Activated CD8-positive, alpha-beta memory T cell treated with anti-CD3 and anti-CD28 coated beads for 1 hour (primary cell): ENCODE measurements at places on chromosomes 1 and 21.
A peak's percentile ranks its signal among the peaks of the same experiment; 100 is the strongest.

- no peak for DNase-seq
Measured at GRCh38 chr1:1273209-1273511, 494 bp downstream of the UBE2J2 start.

GRCh38 chr21:25908495-25908894 is 173.7 kb downstream of the GABPA start:
- DNase-seq = no peak

GRCh38 chr1:239677362-239677761 is 291.0 kb downstream of the CHRM3 start:
- no peak for DNase-seq

DNA sequence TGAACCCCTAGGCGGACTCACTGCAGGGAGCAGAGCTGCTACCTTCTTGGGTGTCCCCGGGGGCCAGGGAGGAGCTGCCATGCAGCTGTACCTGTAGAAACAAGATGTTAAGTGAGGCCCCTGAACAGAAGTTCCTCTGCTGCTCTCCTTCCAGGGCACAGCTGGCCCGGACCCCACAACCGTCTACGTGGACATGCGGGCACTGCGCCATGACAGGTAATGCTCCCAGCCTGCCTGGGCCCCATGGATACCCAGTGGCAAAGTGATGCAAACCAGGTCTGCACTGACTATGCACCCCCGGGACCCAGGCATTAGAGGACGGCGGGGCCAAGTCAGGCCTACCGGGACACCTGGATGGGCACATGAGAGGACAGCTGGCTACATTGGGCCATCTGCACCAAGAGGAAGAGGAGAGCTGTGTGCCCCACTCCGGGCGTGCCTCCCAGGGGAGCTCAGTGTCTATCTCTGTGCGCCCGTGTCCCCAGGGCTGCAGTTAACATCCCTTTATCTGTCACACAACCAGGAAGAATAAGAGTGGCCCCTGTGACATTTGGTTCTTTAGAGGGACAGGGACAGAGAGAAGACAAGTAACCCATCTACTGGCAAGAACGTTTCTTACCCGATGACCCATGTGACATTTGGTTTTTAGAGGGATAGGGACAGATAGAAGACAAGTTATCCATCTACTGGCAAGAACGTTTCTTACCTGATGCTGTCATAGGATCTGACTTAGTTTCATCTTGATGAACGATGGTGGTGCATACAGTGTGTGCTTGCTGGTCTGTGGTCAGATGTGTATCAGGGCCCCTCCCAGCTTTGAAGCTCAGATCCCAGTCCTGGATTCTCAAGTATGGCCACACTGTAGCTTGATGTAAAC is 44.1 kb downstream of the S100B start:
- DNase-seq = no peak

DNA sequence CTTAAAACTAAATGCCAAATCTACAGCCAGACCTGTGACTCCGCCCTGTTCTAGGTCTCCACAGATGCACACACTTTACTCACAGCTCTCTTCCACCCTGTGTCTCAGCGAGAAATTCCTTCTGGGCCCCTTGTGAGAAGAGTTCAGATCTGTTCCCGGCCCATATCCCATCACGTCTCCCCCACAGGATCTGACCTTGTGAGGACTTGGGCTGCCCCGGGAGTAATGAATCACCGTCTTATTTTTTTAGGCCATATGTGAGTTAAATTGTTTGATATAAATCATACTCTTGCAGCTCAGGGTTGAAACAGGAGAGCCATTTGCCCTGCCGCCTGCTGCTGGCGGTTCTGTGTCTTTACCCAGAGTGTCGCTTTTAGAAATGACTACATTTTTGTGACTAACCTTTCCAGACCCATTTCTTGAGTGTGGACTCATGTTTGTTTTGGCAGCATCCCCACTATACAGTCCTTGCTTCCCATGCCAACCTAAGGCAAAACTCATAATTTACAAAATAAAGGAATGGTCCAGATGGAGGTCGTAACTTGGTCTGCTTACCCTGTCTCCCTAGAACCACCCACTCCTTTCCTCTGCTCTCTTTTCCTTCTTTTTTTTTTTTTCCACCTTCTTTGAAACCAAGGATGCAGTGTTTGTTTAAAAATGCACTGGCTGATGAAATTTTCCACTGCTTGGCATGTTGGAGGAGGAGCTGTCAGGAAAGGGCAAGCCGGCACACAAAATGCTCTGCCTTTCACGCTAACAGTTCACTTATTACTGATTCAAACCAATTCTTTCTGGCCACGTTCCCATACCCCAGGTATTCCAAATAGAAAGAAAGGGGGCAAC is 98.0 kb upstream of the C1orf105 start:
- DNase-seq = no peak

- DNase-seq = no peak
Measured at GRCh38 chr1:240526312-240526711, 85.6 kb downstream of the GREM2 start.

GRCh38 chr1:198352975-198353695 is 187.3 kb downstream of the ATP6V1G3 start:
- DNase-seq = no peak

DNA sequence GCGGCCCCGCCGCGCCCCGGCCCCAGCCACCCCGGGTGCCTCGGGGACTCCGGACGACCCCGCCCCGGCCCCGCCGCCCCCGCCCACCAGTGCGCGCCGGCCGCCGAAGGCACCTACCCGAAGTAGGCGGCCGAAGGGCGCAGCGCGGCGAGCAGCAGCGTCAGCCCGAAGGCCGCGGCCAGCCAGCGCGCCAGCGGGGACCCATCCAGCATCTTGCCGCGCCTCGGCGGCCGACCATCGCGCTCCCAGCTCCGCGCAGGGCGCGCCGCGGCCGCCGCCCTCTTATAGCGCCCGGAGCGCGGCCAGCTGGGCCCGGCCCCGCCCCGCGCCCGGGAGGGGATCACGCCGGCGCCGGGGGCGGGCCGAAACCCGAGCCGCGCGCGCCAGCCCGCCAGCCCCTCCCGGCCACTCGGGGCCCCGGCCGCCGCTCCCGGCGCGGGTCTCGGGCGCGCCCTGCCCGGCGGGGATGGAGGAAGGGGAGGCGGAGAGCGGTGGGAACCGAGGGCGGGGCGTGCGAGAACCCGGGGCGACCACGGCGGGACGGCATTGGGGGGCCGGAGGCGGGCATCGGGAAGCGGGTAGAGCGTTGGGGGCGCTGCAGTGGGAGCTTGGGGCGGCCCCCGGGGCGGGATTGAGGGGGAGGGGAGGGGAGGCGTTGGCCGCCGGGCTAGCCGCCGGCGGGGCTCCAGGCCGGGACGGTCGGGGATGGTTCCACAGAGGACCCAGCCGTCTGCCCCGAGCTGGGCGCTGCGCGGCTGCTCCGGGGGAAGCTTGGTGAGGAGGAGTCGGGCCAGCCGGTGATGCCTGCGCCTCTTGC is at the start of gene WNT9A:
WNT9A (minus strand) TSS at position 257 of the 817 bp plus-strand sequence; CDS start at position 212, 45 bp downstream.
- no peak for DNase-seq

- peak; percentile 67 for DNase-seq
Measured at GRCh38 chr1:234963180-234963903, 165.3 kb downstream of the TOMM20 start.

DNA sequence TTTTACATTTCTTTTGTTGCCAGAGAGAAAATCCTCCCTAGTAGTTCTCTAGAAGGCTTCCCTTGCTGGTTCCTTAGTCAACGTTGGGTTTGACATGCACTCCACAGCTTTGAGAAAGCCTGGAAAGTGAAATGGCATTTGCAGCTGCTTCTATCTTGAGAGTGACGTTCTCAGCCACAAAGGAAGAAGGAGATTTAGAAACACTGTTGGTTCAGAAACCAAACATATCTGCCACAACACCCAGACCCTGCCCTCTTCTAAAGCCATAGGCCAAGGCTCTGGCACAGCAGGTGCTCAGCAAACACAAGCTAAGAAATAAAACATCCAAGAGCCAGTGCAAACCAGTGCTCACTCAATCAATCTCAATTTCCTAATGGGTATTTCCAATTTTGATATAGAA is 121.4 kb downstream of the CCDC185 start:
- DNase-seq = no peak

DNA sequence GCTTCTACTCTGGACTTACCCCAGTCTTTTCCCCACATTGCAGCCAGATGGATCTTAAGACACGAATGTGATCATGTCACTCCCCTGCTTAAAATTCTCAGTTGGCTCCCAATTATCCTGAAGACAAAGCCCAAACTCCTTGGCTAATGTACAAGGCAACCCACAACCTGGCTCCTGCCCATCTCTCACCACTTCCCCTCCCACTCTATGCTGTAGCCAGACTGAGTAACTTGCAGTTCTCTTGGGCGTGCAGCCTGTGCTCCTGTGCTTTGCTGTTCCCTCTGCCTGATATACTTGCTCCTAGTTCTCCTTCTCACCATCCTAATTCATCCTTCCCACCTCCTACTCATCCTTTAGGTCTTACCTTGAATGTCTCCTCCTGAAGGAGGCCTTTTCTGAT is 56.2 kb downstream of the LGR6 start:
- no peak for DNase-seq

DNA sequence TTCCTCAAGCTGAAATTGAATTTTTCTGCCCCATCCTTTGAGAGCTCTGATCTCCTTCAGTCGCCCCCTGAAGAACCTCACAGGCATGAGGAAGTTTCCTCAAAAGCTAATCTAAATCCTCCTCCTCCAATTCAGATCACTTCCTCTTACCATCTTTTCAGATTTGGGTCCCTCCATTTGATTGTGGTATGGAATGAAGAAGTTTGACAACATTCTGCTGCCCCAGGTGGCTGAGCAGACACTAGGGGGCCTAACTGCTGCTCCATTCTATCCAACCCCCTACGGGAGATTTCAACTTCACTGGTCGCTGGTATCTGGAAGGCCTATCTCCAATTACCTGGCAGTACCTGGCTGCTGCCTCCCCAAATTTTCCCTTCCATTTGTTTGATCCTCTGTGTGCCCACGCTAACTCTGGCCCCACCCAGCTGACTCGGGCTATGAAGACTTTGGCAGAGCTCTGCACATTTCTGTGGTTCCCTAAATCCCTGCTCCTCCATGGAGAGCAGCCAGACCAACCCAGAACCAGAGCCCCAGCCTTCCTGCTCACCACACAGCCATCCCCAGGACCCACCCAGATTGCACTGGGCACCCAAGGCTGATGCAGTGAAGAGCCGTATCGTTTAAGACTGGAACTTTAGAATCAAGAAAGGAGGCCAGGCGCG is 7.8 kb downstream of the IRF6 start:
- DNase-seq = no peak

- DNase-seq = no peak
Measured at GRCh38 chr1:20578062-20578461, 10.8 kb upstream of the CDA start.

DNA sequence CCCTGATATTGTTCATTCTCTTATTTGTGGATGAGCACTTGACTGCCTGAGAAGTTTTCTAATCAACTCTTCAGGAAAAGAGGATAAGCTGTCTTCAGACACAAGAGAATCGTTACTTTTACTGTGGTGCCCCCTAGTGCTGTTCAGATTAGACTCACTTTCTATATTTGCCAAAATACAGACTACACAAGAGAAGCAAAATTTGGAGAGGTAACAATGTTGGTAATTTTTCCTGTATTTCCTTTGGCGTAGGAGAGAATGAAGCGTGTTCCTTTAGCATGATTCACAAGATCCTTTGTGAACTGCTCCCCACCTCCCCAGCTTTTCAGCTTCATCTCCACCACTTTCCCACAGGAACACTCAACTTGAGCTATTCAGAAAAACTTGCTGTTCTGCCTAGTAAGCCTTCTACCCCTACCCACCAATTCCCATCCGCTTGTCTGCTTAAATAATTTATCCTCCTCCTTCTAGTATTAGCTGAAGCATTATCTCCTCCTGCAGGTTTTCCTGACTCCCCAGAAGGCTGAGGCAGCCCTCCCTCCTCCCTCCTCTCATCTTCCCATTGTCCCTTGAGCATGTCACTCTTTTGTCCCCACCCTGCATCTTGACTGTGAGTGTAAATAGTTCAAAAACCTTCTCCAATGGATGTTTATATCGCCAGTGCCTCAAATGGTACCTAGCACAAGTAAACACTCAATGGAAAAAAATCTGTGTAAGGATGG is 4.5 kb downstream of the TNFSF4 start:
- DNase-seq = no peak

- no peak for DNase-seq
Measured at GRCh38 chr1:19087737-19088594, 122.1 kb downstream of the UBR4 start.

- DNase-seq = no peak
Measured at GRCh38 chr1:116497656-116498055, 73.2 kb downstream of the CD58 start.

GRCh38 chr1:246153796-246154212 is 353.3 kb downstream of the SMYD3 start:
- DNase-seq = no peak

- no peak for DNase-seq
Measured at GRCh38 chr1:30817077-30817438, 59.5 kb upstream of the LAPTM5 start.

DNA sequence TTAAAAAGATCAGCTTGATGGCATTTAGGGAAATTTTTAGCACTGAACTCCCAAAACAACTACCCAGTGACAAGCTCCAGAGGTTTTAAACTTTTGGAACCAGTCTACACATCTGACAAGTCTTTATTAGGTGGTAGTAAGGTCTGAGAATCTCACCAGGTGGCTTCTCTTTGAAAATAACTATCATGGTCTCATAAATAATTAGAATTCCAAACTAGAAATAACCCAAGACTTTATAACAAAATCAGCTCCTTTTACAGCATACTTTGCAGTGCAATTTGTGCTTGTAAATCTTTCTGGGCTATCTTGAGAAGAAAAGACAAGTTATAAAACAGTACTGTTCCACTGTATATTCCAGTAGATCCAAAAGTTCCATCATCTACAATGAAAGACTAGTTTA is 108.7 kb downstream of the LTN1 start:
- DNase-seq = no peak

- DNase-seq = no peak
Measured at GRCh38 chr1:228865627-228866330, 130.5 kb downstream of the RHOU start.

- no peak for DNase-seq
Measured at GRCh38 chr1:96416111-96416595, 305.4 kb upstream of the PTBP2 start.

DNA sequence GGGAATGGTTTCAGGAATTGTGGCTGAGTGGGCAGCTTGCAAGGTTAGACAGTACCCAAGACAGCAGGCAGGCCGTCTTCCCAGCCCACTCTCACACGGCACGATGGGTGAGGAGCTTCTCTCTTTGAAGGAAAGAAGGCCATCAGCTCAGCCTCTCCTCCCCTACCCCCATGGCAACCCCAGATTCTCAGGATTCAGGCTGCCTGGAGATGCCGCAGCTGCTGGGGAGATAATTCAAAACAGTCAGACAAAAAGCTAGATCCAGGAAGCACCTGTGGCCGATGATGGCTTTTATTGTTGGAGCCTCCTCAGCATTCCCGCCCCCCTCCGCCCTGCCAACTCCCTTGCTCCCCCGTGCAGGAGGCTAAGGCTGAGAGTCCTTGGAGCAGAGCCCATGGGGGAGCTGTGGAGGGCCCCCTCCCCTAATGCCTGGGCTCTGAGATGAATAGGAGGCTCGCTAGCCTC is 220.5 kb downstream of the TRABD2B start:
- no peak for DNase-seq

- DNase-seq = no peak
Measured at GRCh38 chr1:150210706-150211105, 25.2 kb downstream of the ANP32E start.
